ENCODE measurements at places on chromosomes 12 and 14.

DNA sequence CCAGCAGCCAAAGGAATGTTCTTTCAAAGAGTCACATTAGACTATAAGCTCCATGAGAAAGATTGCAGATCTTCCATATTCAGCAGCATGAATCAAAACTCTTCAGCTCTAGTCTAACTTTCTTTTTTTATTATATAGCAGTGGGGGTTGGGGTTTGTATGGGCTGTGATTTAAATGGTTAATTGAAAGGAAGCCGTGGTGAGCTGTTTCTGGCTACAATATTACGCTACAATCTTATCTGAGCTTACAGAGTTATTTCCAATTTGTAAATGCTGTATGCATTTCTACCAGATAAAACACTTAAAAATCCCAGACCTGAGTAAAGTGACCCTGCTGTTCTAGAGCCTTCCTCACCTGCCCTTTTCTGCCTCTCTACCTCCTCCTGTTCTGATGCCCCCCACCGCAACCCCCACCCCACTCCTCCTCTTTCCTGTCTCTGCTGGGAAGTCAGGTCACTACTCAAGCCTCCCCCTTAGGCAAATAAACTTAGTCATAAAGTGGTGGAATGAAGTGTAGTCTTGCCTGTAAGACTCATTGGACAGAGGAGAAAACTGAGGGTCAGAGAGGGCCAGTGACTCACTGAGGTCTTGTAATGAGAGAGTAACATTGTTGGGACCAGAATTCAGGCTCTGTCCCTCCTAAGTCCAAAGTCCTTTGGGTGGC is 1089.5 kb downstream of the BCL11B start:
- peak; percentile 89 for DNase-seq

DNA sequence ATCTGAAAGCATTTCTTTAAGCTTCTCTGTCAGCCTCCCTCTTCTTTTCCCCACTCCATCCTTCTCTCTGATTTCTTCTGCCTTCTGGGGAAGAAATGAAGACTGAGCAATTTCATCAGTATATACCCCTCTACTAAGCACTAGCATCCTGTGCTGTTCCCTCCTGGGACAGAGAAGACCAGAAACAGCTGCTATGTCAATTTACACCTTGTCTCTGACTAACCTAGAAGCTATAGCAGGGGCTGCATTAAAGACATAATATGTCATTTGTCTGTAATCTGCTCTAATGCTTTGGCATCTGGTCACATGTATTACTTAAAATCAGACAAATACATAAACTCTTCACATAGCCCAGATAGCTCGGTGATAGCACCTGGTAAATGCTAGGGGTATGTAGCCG is 296.9 kb downstream of the PAWR start:
- DNase-seq: no peak

- peak; percentile 99 for DNase-seq
Observed at GRCh38 chr12:22410486-22410885, 76.0 kb upstream of the ST8SIA1 start.

- DNase-seq: no peak
Observed at GRCh38 chr14:66015071-66015780, 470.9 kb upstream of the CCDC196 start.

DNA sequence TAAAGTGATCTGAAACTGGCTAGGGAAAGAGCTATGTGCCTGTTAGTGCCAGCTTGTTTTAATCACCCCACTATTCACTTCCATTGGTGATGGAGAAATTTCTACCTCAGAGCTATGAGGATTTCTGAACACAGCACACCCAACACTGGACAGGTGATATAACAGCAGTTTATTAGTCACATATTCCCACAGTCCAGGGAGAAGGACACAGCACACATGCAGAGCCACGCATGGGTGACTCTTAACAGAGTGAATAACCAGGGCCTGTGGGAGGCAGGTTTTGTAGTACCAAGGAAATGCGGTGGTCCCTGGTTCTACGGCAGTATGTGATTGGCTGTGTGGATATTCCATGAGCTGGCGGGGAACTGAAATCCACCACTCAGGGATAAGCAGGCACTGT is 455.1 kb downstream of the BTG1 start:
- DNase-seq: no peak

DNA sequence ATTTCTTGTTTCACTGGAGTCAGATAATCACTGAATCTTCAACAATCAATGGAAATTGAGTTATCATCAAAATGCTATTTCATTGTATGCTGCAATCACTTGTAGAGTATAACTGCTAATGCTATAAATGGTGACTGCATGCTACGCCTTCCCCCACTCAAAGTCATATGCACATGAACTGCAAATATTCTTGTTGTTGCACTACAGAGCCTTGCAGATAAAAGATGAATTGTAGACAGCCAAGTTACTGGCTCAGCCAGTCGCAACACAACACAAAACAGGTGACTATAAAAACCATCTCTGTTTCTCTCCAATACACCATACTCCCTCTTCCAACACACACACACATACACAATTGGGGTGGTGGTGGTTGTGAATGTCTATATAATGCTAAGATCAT is 171.0 kb upstream of the HMGA2 start:
- DNase-seq: no peak

GRCh38 chr12:55830601-55831446 is 1.4 kb upstream of the DNAJC14 start:
- DNase-seq: no peak

- DNase-seq: no peak
Observed at GRCh38 chr12:49537752-49538509, 899 bp upstream of the KCNH3 start.

GRCh38 chr14:60311417-60311816 is 62.4 kb downstream of the PPM1A start:
- DNase-seq: no peak

GRCh38 chr12:114506651-114507050 is 100.7 kb upstream of the TBX5 start:
- DNase-seq: no peak

DNA sequence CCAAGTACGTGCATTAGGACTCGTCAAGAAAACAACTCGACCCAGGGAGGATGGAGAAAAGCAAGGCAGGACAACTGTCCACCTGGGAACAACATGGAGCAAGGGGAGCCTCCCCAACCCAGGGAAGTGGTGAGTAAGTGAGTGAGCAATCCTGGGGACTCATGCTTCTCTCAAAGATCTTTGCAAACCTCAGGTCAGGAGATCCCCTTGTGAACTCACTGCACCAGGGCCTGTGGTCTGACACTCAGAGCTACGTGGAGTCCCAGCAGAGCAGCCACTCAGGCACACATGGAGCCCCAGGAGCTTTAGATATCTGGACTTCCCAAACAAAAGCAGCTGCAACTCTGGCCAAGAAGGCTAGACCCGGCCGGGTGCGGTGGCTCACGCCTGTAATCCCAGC is 12.2 kb upstream of the OR5AU1 start:
- peak; percentile 69 for DNase-seq

DNA sequence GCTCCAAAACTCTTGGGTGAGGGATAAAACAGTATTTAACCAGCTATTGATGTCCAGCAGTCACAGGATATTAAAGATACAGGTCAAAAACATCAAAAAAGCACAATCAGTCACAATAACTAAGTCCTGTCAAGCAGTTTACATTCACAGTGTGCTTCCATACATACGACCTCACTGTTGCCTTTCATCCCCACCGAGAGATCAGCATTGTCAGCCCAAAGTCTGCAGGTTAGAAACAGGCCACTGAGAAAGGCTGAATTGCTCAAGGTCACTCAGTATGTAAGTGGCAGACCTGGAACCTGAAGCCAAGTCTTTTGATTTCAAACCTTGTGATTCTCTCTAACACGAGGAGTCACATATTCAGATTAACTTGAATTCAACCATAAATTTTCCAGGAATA is 124.9 kb downstream of the GXYLT1 start:
- no peak for DNase-seq

DNA sequence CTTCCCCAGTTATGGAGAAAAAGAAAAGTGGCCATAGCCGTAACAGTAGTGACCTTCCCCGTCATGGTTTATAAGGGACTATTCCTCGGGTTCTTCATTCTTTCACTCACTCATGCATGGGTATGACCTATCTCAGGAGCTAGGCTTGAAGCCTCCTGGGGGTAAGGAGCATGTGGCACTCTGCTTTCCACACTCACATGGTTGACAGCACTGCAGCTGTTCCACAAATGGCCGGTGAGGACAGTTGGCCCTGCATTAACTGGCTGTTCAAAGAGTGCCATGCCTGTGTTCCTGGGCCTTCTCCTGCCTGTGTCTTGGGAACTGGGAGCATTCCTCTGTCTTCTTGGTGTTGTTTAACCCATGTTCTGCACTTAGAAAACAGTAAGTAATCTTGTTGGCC is 66.2 kb upstream of the PNMA1 start:
- DNase-seq: no peak

DNA sequence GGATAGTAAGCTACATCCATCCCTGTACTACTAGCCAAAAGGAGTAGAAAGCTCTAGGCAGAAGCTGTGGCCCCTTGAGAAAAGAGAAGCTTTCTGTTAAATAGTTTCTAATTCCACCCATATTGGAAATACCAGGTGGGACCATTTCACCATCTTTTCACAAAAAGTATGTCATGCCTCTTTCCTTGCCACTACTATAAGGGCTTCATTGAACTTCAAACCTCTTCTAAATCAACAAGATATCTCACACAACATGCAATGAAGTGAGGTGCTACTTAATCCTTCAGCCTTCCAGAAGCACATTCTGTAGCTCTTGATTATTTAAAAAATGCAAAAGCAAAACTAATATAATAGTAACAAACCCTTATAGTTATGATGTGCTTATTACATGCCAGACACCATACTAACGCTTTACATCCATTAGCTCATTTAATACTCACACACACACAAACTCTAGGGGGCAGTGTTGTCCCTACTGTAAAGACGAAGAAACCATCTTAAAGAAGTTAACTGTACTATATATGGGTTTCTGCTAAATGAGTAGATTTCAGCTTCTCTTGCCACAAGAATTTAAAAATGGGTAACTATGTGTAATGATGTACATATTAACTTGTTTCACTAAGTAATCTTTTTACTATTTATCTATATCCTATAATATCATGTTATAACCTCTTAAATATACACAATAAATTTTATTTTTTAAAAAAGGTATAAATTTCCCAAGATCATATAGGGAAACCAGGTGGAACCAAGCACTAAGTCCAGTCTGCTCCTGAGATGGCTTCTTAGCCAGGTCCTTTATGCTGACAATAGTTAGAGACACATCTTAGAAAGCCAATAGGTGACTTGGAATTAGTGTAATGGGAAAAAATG is 124.4 kb downstream of the RPS29 start:
- DNase-seq: peak; percentile 75

DNA sequence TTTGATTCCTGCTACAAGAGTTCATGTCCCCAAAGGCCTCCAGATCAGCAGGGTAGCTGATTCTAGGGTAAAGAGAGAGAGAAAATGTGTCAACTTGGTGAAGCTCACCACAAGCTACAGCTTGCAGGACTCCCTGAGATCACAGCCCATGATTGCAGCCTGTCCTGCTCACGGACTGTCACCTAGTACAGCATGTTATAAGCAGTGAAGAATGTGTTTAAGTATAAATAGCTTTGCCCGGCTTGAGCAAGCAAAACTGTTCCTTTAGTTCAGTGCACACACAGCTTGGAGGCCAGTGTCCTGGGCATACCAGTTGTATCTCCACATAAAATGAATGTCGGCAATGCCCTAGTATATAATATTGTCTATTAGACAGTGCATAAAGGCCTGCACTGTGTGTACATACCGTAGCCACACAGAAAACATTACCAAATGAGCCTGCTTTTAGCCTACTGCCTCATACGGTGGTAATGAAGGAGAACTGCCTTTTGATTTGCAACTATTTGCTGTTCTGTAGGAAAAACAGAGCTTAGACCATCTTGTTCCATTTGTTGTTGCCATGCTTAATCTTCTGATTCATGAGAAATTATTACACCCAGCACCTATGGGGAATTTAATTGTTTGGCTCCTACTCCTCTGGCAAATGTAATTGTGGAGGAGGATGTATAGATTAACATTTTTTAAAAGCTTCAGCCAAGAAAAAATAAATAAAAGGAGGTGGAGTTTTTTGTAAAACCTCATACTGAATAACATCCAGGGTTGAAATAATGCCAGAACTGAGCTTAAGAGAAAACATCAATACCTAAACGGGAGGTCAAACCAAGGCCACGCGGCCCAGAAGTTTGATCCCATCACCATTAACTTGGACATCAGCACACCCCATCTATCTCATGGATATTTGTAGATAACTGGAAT is 108.1 kb upstream of the G2E3 start:
- peak; percentile 37 for DNase-seq

- DNase-seq: no peak
Observed at GRCh38 chr12:47776471-47777143, 3.6 kb downstream of the SLC48A1 start.

DNA sequence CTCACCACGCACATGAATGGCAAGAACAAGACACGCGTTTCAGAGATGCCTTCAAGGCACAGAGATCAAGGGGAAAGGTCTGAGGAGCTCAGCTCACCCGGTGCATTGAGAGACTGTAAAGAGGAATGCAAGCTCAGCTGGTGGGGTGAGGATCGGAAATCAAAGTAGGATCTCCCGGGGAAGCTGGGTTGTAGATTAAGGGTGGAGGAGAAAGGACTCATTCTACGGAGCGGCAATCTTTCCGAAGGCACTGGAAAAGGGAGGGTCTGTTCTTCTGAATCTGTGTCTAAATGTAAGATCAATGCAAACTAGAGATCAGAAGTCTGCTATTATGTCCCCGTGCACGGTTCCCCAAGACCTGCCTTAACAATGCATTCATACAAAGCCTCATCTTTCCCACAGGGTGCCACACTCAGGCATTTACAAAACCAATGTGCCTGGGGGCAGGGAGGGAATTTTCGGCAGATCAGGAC is 41.6 kb upstream of the PYGL start:
- no peak for DNase-seq

GRCh38 chr14:66092748-66093147 is 393.4 kb upstream of the CCDC196 start:
- no peak for DNase-seq

GRCh38 chr12:47590771-47591360 is 115.0 kb downstream of the RPAP3 start:
- DNase-seq: no peak

DNA sequence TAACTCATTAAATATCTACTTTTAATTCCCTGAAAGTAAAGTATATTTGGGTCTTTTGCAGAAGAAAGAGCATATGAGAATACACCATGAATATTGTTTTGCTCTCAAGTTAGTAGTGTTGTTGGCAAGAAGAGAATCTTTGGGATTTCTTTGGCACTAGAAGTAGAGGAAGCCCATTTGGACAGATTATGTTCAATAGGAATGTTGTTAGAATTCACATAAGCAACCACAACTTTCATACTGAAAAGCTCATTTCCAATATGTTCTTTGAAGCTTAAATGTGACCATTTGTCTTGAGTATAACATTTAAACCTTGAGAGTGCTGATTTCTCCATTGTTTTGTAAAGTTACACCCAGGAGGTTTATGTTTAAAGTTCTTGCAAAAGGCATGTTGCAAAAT is 37.6 kb downstream of the PLEKHG7 start:
- DNase-seq: no peak

DNA sequence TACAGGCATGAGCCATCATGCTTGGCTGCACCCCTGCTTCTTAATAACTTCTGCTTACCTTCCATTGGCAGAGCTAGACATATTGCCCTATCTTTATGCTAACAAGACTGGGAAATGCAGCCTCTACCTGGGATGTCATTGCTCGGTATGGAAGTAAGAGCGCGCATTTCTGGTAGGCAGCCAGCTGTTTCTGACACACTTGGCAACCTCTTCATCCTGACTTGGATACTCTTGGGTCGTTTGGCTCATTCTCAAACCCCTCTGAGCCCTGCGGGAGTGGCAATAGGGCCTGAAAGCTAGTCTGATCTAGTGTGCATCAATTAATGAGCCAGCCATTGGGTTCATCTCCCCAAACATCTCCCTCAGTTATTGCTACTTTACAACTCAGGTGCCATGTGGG is 5.4 kb upstream of the PLBD1 start:
- DNase-seq: no peak

- no peak for DNase-seq
Observed at GRCh38 chr14:103730490-103731035, 15.0 kb downstream of the ZFYVE21 start.

Measured in bronchial epithelial cell (primary cell).